ENCODE measurements at places on chromosomes 4 and X. TPM values are rescaled to one million over a fixed set of nuclear protein-coding genes. Genes with fewer than 3 reads are reported as not detected.

DNA sequence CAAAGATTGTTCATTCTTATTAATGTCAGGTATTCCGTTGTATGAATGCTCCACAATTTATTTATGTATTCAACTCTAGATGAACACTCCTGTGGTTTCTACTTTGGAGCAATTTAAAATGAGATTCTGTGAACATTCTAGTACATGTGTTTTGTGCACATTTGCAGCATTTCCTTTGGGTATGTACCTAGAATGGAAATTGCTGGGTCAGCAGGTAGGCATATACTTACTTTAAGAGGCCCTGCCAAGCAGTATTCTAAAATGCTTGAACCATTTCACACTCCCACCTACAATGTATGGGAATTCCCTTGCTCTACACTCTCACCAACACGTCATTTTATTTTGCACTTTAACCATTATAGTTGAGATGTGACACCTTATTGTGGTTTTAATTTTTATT is 59.4 kb upstream of the MAGEB2 start:
- no peaks in the 10 kb centered on the region for H3K36me3 ChIP-seq
- H3K4me1 ChIP-seq: no peaks in the 10 kb centered on the region
- H3K27me3 ChIP-seq: no peaks in the 10 kb centered on the region
- H3K4me3 ChIP-seq: no peak overlapping the region
- DNase-seq: no peak

GRCh38 chr4:39821951-39822350 is 124.0 kb downstream of the UBE2K start:
- H3K4me3 ChIP-seq: no peak overlapping the region
- no peaks in the 10 kb centered on the region for H3K4me1 ChIP-seq
- H3K27ac ChIP-seq: no peak overlapping the region
- no peaks in the 10 kb centered on the region for H3K36me3 ChIP-seq
- no peak for DNase-seq
- H3K27me3 ChIP-seq: no peaks in the 10 kb centered on the region

MAGEB10 gene
- not detected for total RNA-seq

NIPAL1 gene
- 3.1 TPM for total RNA-seq

- H3K4me3 ChIP-seq: no peak overlapping the region
- no peak overlapping the region for H3K27ac ChIP-seq
- no peaks in the 10 kb centered on the region for H3K4me1 ChIP-seq
- H3K36me3 ChIP-seq: no peaks in the 10 kb centered on the region
These were observed 20.4 kb downstream of the FAM184B start for GRCh38 chr4:17761062-17761461.

GRCh38 chrX:14546190-14546589 is 16.9 kb downstream of the GLRA2 start:
- no peaks in the 10 kb centered on the region for H3K4me1 ChIP-seq
- H3K27ac ChIP-seq: no peak overlapping the region
- H3K4me3 ChIP-seq: no peak overlapping the region
- no peaks in the 10 kb centered on the region for H3K36me3 ChIP-seq

DNA sequence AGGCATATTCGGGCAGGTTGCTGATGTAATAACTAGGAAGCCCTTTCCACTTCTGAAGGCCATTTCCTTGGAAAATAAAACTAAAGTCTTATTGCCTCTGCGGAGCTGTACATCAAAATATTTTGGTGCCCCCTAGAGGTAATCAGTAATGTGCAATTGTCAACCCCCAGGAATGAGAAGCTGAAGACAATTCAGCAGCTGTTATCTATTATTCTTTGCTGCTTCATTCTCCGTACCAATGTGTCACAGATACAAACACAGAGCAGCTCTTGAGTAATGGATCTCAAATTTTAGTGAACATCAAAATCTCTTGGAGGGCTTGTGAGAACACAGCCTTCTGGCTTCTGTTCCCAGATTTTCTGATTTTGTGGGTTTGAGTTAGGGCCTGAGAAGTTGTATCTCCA is 3.5 kb upstream of the SLIT2 start:
- peak; percentile 12 for DNase-seq
- no peaks in the 10 kb centered on the region for H3K4me1 ChIP-seq
- no peak overlapping the region for H3K4me3 ChIP-seq
- H3K36me3 ChIP-seq: no peaks in the 10 kb centered on the region

DNA sequence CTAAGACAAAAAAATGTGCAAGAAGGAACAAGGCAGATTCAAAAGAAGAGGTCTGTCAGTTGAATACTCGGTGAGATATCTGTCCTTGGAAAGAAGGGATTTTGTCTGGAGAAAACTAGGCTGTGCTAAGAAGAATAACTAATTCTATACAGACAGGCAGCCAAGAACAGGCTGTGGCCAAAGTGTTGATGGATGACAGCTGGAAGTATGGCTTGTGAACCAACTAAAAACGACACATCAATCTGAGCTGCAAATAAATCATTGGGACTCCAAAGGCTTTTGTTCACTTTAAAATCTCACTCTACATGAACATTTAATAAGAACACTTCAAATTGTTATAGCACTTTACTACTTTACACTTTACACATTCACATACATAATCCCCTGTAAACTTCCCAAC is 70.5 kb upstream of the IGSF1 start:
- no peak for DNase-seq
- H3K27ac ChIP-seq: no peak overlapping the region
- H3K36me3 ChIP-seq: no peaks in the 10 kb centered on the region
- no peaks in the 10 kb centered on the region for H3K4me1 ChIP-seq
- H3K27me3 ChIP-seq: no peaks in the 10 kb centered on the region

RHOXF2 gene
- total RNA-seq: not detected

DNA sequence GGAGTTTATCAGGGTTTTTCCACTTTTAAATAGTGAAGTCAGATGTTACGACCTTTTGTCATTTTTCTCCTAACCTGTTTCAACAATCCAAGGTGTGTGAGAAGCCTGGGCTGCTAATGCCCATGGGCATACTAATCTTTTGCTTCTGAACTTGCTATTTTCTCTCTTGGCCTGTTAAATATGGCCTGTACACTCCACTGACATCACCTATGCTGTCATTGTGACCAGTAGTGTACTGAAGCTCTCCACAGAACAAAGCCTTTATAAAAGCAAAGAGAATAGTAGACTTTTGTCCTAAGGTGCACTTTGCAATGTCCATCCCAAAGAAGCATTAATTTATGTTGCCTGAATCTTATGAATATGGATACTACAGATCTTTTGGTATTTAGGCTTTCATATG is 1490.5 kb downstream of the STIM2 start:
- no peaks in the 10 kb centered on the region for H3K36me3 ChIP-seq
- no peaks in the 10 kb centered on the region for H3K27me3 ChIP-seq
- H3K4me3 ChIP-seq: no peak overlapping the region
- H3K4me1 ChIP-seq: no peaks in the 10 kb centered on the region
- DNase-seq: no peak

DNA sequence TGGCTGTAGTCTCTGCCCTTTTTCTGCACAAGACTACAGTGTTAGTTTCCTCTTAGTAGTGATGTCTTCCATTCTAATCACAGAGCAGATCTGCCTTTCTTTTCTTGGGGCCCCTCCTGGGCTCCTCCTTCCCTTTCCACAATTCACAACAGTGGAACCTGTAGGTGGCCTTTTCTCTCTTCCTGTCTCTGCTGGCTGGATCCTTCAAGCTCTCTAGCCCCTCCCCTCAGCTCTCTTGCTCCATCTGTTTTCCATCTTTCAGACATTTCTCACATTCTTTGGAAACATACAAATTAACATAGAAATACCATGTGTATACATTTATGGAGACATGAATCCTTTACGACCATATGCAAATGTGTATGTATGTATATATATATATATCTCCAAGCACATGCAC is 304 bp upstream of the SPIN2A start:
- peak overlapping the region; percentile 32 for H3K4me3 ChIP-seq
- no peak for DNase-seq
- no peaks in the 10 kb centered on the region for H3K27me3 ChIP-seq
- no peaks in the 10 kb centered on the region for H3K36me3 ChIP-seq
- H3K27ac ChIP-seq: no peak overlapping the region

GRCh38 chrX:129534816-129535578 is 5.1 kb upstream of the OCRL start:
- H3K36me3 ChIP-seq: no peaks in the 10 kb centered on the region
- no peaks in the 10 kb centered on the region for H3K4me1 ChIP-seq
- H3K27me3 ChIP-seq: no peaks in the 10 kb centered on the region
- no peak overlapping the region for H3K27ac ChIP-seq
- DNase-seq: no peak

DNA sequence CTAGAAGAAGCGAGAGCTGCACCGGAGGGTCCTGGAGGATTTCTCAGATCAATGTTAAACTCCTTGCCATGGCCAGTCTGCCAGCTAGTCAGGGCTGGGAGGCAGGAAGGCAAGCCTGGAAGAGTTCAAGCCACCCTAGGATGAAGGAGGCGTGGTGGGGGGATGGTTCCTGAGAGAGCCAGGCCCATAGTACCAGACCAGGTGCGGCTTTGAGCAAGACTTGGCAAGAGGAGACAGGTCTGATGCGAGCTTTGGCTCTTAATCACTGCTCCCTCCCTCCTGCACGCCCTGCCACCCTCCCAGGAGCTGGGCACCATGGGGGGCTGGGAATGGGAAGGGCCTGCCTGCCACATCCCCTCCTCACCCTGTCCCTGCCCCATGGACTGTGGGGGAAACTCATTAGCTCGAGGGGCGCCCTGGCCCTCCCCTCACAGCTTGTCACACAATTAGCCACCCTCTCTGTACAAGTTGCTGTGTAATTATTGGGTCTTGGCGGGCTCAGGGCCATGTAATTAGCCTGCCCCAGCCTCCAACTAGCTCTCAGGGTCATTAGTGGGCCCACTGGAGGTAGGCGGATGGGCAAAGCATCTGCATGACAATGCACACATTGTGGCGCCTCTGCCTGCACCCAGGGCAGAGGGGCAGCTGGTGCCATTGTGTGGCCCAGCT is 50.3 kb downstream of the EFNB1 start:
- H3K27ac ChIP-seq: no peak overlapping the region
- no peaks in the 10 kb centered on the region for H3K4me1 ChIP-seq
- H3K36me3 ChIP-seq: no peaks in the 10 kb centered on the region
- H3K4me3 ChIP-seq: no peak overlapping the region
- no peaks in the 10 kb centered on the region for H3K27me3 ChIP-seq
- DNase-seq: no peak

EVC2 gene
- total RNA-seq: 26.7 TPM

SRPX gene
- total RNA-seq: 148 TPM

- H3K27ac ChIP-seq: no peak overlapping the region
- peaks cover 51% of the 10 kb centered on the region for H3K36me3 ChIP-seq
- peaks cover 12% of the 10 kb centered on the region for H3K4me1 ChIP-seq
These were observed 4.4 kb downstream of the RBM3 start for GRCh38 chrX:48578661-48579128.

DNA sequence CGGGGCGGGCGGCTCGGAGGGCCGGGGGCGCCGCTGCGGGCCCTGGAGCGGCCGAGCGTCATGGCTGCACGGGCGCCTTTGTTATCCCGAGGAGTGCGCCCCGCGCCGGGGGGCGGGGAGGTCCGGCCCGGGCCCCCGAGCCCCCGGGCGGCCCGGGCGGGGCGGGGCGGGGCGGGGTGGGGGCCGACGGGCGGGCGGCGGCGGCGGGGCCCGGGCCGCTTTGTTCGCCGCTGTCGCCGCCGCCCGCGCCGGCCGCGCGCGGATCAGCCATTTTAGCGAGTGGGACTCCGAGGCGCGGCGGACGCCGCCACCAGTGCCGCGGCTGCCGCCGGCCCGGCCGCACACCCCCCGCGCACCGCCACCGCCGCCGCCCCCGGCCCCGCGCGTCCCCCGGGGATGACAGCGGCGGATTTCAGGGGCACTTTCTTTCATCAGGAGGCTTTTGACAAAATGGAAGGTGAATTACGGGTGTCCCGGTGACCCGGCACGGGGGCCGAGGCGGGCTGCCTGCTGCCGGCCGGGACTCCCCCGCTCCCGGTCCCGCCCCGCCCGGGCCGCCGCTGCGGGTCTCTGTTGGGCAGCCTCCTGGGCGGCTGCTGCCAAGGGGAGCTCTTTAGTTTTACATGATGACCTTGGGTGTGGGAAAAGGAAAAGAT is 1.2 kb downstream of the HMGB3 start:
- no peak overlapping the region for H3K27ac ChIP-seq
- no peaks in the 10 kb centered on the region for H3K4me1 ChIP-seq
- no peak for DNase-seq
- no peaks in the 10 kb centered on the region for H3K27me3 ChIP-seq

SLC6A8 gene
- 19.4 TPM for total RNA-seq

- no peak overlapping the region for H3K4me3 ChIP-seq
- peaks cover 43% of the 10 kb centered on the region for H3K27me3 ChIP-seq
- H3K27ac ChIP-seq: no peak overlapping the region
- no peaks in the 10 kb centered on the region for H3K36me3 ChIP-seq
- DNase-seq: peak; percentile 52
- H3K4me1 ChIP-seq: no peaks in the 10 kb centered on the region
These were observed 73.1 kb downstream of the WFS1 start for GRCh38 chr4:6342530-6343293.

DNA sequence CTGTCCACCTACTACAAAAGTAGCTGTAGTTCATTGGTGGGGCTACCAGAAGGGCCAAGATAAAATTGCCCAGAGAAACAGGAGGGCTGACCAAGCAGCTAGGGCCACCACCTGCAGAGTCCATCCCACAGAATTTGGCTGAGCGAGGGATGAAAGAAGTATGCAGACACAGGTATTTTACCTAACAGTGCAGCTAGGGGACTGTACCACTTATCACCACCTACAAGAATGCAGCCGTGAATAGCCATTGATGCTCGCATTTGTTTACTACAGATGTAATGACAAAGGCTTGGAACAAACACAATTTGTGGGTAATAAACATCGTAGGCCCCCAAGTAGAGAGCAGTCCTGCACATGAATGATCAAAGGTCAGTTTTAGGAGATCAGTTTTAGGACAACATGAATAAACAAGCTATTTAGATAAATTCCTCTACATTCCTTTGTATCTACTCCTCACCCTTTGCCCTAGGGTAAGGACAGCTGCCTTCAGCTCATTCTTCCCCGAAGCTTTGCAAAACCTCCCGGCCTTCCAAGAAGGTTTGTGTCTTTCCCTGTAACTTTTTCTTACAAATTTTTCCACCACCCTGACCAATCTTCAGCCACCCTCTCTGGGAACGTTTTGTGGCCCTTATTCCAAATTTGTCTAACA is 49.5 kb downstream of the ZNF718 start:
- H3K27me3 ChIP-seq: no peaks in the 10 kb centered on the region
- no peaks in the 10 kb centered on the region for H3K36me3 ChIP-seq
- no peak overlapping the region for H3K4me3 ChIP-seq
- DNase-seq: no peak
- no peaks in the 10 kb centered on the region for H3K4me1 ChIP-seq

- H3K36me3 ChIP-seq: no peaks in the 10 kb centered on the region
- H3K27me3 ChIP-seq: no peaks in the 10 kb centered on the region
- H3K4me3 ChIP-seq: no peak overlapping the region
- DNase-seq: no peak
- H3K4me1 ChIP-seq: no peaks in the 10 kb centered on the region
- no peak overlapping the region for H3K27ac ChIP-seq
These were observed 114.5 kb downstream of the LARP7 start for GRCh38 chr4:112751447-112751846.

MAGEE1 gene
- total RNA-seq: 5.2 TPM

- no peak for DNase-seq
- no peak overlapping the region for H3K27ac ChIP-seq
- H3K4me3 ChIP-seq: no peak overlapping the region
- H3K27me3 ChIP-seq: no peaks in the 10 kb centered on the region
- no peaks in the 10 kb centered on the region for H3K36me3 ChIP-seq
These were observed 534.8 kb downstream of the IQCM start for GRCh38 chr4:149280806-149281205.

GRCh38 chrX:1851527-1851926 is 236.7 kb downstream of the ASMT start:
- DNase-seq: no peak
- no peak overlapping the region for H3K4me3 ChIP-seq
- no peak overlapping the region for H3K27ac ChIP-seq
- no peaks in the 10 kb centered on the region for H3K36me3 ChIP-seq
